Activated CD4-positive, alpha-beta T cell treated with anti-CD3 and anti-CD28 coated beads, Interleukin-2, amount 50 U/mL, for 48 hours (primary cell): ENCODE measurements at places on chromosomes 1 and 21.

GRCh38 chr1:226547754-226548191, 791 bp upstream of the STUM start:
- DNase-seq, result peak; percentile 64

- no peak for DNase-seq
Observed at GRCh38 chr1:109060707-109061106, 15.1 kb downstream of the TAF13 start.

GRCh38 chr1:43991200-43991475, 261 bp upstream of the CCDC24 start:
- DNase-seq, result no peak

GRCh38 chr21:35381743-35382310, 332.7 kb upstream of the RUNX1 start:
- no peak for DNase-seq

- no peak for DNase-seq
Observed at GRCh38 chr1:222084996-222085395, 343.1 kb upstream of the DUSP10 start.

GRCh38 chr21:32645261-32646182, 33.3 kb upstream of the CFAP298 start:
- no peak for DNase-seq

DNA sequence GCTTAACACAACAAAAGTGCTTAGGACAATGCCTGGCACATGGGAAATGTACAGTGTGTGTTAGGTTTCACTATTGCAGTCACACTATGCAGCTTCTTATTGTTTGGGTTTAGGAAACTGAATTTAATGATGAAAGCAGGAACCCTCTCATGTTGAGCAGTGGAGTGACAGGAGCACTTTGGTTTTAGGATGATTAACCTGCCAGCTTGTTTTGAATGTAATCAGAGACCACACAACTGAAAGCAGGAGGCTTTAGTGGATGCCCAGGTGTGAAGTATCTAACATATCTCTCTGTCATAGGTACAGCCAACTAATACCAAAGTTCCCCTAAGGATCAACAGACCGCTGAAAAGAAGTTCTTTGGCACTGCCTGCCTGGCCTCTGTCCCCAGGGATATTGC, 406.9 kb upstream of the USP24 start:
- DNase-seq, result no peak

GRCh38 chr1:12502336-12503109, 115.5 kb downstream of the DHRS3 start:
- DNase-seq, result peak; percentile 37

DNA sequence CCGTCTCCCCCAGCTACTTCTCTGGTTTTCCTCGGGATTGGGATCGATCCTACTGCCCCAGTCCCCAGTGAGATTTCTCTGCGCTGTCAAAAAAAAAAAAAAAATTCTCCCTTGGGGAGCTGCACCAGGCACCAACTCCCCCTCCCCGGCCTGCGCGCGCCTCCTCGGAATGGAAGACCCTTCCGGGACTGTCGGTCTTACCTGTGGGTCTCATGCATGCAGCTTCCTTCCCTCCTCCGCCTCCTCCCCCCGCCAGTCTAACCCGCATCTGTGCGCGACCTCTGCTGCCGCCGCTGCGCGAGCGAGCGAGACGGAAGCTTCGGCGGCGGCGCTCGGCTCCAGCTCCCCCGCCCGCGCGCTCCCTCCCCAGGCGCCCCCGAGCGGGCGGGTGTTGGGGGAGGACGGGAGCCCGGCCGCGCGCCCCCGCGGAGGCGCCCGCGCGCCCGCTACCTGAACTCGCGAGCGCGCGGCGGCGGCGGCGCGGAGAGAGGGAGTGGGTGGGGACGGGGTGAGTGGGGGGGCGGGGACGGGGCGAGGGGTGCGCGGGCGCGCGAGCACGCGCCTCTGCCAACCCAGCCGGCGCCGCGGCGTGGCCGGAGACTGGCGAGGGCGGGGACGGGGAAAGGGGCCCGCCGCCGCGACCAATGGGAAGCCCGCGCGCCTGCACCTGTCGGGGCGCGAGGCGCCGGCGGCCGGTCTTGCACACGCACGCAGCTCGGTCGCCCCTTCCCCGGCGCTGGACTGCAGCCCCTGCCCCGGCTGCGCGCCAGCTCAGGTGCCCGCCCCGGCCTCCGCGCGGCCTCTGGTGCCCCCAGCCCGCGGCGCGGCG, at the start of gene SUSD4:
Gene SUSD4 (minus strand): TSS at position 321 of the 829 bp plus-strand sequence. CDS start 751 bp downstream, outside the sequence.
- DNase-seq, result peak; percentile 57

DNA sequence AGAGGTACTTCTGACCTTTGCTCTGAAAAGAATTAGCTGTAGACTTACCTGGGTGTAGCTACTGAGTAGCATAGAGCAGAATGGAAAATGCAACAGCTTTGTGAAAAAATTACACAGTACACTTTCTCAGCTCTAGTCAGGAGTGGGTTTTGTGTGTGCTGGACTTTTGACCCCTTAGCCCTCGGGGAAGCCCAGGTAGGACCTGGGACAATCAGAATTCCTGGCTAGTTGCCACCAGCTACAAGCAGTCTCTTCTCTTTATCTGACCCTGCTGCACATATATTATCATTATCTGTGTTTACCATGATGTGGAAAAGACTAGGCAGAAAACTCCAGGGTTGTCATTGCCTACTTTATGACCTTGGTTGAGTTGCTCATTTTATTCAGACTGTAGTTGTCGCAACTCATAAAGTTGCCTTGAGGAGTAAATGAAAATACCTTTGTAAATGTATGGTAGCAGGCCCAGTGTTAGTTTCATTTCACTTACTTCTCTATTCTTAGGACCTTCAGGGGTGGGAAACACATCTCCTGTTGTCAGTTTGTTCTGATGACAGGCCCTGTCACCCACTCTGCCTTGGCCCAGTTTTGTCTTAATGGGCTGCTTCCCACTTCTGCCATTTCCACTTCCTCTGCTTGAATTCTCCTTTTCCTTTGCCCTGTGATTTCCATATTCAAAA, 5.4 kb downstream of the NEK7 start:
- DNase-seq, result no peak

GRCh38 chr1:55472784-55473183, 257.6 kb upstream of the USP24 start:
- DNase-seq, result no peak

GRCh38 chr1:27621051-27621920, 13.7 kb downstream of the FGR start:
- DNase-seq, result no peak

DNA sequence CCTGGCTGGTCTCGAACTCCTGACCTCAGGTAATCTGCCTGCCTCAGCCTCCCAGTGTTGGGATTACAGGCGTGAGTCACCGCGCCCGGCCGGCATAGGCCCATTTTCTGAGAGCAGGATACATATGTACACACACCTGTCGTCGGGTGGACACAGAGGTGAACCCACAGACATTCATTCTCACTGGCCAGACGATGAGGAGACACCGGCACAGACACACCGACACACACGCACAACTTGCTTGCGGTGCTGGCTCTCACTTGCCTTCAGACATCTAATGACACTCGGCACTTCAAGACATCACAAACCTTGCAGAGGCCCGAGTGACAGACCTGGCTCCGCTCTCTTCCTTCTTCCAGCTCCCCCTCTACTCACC, 579 bp downstream of the PTCH2 start:
- no peak for DNase-seq

DNA sequence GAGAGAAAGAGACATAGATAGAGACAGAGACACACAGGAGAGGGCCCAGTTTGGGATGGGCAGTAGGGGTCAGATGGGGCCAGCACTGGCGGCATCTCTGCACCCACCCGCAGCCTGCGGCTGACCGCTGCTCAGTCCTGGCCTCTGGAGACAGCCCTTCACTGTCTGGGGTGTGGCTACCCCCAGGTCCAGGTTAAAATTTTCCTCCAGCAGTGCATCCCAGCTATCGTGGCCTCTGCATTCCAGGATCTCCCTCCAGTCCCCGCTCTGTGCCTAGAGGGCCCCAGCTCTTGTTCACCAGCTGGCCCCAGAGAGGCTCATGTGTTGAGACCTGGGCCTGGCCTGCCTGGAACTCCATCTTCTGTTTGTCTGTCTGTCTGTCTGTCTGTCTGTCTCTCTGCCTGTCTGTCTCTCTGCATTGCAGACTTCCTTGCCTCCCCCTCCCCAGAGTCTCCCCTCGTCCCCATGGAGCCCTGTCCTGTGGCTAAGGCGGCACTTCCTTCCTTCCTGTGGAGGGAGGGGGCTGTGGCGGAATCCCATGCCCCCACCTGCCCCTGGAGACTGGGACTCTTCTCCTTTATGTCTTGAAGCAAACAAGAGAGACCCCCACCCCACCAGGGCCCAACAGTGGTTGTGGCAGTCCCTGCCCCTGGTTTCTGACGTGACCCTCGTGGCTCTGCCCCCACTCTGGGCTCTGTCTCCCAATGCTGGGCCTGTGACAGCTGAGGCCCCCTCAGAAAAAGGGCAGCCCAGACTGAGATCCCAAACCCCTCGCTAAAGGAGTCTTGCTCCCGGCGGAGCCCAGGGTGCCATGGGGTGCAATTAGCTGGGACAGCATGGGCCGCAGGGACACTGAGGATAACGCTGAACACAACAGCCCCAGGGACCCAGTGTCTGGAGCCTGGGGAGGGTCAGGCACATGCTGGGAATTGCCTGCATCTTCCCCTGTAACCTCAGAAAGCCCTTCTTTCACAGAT, 241.8 kb downstream of the NPHP4 start:
- no peak for DNase-seq

DNA sequence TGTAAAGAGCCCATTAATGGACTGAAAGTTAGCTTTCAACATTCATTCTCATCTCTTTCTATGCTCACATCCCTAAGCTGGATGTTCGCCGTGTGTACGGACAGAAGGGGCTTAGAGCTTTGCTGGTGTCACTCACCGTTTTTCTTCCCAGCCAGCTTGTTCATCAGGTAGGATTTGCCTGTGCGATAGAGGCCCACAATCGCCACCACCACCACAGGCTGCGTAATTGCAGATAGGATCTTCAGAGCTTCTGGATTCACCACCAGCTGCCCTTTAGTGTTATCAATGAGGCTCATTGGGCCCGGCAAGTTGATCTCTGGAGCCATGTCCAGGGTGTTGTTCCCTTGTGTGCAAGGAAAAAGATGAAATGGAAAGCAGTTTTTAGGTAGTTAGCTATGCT, 4.3 kb downstream of the GBP2 start:
- DNase-seq, result no peak

- no peak for DNase-seq
Observed at GRCh38 chr1:77463216-77463615, 181.4 kb downstream of the AK5 start.

DNA sequence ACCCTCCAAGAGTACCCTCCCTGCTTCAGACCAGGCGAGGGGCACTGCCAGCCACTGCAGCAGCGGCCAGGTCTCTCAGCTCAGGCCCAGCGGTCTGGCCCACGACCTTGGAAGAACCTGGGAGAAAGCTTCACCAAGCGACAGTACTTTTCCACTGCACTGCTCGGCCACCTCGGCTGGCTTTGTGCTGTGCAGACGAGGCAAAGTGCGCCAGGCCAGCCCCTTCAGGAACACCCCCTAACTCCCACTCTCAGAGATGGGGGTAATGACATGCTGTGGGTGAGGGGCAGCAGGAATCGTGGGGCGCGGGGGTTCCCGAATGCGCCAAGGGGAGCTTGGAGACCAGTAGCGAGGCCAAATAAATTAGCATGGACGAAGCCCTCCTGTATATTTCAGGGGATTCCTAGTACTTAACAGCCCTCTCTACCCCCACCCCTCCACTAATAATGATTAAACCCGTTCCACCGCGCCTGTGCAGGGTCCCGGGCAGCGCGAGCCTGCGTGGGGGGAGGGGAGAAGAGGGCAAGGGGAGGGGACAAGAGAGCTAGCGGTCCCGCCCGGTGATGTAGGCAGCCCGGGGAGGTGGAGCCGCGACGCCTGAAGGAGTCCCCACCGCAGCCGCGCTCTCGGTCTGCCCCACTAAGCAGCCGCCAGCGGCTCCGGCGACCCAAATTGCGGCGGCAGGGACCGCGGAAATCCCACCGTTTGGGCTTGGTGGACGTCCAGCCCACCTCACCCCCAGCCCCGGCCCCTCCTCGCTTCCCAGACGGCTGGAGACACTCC, at the start of gene FAM43B:
Gene FAM43B (plus strand): TSS at position 629 of the 783 bp plus-strand sequence. CDS start 401 bp downstream, outside the sequence.
- peak; percentile 21 for DNase-seq

GRCh38 chr1:185973645-185974044, 239.5 kb downstream of the HMCN1 start:
- no peak for DNase-seq

DNA sequence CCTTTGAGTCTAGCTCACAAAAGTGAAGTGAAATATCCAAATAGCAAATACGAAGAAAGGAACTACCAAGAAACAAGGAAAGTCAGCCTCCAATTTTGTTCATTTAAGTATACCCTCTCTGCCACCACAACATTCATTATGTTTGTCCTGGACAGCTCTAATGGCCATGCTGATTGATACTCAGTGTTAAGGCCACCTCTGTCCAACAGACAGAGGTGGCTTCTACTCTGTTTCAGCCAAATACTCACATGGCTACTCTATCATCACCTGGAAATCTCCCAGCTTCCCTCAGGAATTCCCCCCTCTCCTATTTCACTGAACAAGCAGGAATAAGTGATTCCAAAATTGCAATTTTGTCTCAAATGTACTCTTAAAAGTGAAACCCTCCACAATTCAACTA, 10.7 kb downstream of the APP start:
- no peak for DNase-seq

DNA sequence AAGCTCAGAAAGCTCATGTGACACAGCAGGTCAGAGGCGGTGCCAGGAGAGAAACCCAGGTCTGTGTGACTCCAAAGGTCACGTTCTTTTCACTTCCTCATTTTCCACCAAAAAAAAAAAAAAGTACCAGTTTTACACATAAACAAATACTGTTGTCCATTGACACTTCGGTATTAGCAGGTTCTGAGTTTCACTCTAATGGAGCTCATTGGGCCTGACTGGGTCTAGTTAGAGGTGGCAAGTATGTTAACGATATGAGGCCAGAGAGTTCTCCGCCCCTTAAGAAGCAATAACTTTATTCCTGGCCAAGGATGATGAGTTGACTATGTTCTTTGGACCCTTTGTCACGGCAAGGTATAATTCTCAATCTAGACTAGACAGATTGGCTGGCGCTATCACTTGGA, 30.0 kb upstream of the SDE2 start:
- DNase-seq, result no peak

GRCh38 chr21:42981214-42981523, 6.8 kb downstream of the PKNOX1 start:
- DNase-seq, result no peak

DNA sequence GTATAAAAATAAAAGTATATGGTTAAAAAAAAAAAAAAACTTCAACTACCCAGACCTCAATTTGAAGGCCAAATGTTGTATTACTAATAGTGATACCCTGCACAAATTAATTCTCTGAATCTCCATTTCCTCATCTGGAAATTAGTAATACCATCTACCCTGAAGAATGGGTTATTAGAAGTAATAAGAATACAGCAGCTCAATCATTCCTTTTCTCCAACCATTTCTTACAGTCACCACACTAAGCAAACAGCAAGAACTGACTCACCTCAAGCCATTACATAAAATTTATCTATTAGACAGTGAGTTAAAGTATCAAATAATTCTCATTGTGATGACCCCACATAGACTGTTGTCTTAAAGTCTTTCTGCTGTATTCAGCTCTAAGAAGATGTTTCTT, 39.6 kb downstream of the RERE start:
- no peak for DNase-seq

DNA sequence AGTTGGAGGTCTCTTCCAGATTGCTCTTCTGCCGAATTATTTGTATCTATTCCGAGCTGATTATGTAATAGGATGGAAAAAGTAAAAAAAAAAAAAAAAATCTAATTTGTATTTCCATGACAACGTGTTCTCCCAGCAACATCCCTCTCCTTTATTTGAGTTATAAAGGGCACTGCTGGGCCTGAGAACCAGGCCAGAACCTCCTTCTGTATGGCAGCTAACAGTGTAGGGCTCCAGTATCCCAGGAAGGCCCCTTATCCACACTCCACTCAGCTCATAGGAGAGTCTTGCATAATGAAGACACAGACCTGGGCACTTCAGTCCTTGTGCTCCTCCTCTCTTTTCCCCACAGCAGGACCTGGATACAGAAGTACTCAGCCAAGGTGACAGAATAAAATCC, 3.7 kb upstream of the IPO9 start:
- no peak for DNase-seq
